ENCODE measurements at places on chromosomes 7 and 10. TPM values are rescaled to one million over a fixed set of nuclear protein-coding genes. Genes with fewer than 3 reads are reported as not detected.
A peak's percentile ranks its signal among the peaks of the same experiment; 100 is the strongest.

Gene TAS2R41
- not detected for total RNA-seq

Gene GRM3
- total RNA-seq = 3.4 TPM

Gene NKX2-3
- not detected for total RNA-seq

Gene CTTNBP2
- total RNA-seq = 12.5 TPM

GRCh38 chr7:112452102-112452888 lies 2.0 kb downstream of the IFRD1 start:
- DNase-seq = no peak
- H3K27me3 ChIP-seq = no peaks in the 10 kb centered on the region
- peak overlapping the region; percentile 100 for H3K4me3 ChIP-seq
- peaks cover 43% of the 10 kb centered on the region for H3K4me1 ChIP-seq
- no peaks in the 10 kb centered on the region for H3K36me3 ChIP-seq
- peak overlapping the region; percentile 99 for H3K27ac ChIP-seq

- H3K27me3 ChIP-seq = no peaks in the 10 kb centered on the region
- no peaks in the 10 kb centered on the region for H3K36me3 ChIP-seq
- H3K27ac ChIP-seq = no peak overlapping the region
- no peak for DNase-seq
Measured at GRCh38 chr7:96598421-96598820, 111.2 kb downstream of the SEM1 start.

DNA sequence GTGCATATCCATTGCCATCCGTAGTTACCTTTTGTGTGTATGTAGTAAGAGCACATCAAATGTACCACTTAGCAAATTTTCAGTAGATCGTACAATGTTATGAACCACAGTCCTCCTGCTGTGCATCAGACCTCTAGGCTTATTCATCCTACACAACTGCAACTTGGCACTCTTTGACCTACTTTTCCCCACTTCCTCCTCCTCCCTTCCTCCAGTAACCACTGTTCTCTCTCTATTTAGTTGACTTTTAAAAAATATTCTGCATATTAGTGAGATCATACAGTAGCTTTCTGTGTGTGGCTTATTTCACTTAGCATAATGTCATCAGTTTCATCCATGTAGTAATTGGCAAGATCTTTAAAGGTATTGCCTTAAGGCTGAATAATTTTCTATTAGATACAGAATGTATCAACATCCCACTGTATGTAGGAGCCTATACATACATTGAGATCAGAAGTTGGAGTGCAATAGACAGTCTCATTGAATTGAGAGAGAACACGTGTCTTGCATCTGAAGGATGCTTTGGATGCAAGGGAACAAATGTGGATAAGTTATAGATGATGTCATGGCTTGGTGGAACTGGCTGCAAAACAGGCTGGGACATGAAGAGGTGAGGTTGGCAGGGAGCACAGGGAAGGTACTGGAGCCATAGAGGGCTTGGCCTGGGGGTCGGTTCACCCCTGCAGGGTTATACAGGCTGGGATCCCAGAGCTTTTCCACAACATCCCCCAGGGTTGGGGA lies 83.0 kb upstream of the FAM180A start:
- no peaks in the 10 kb centered on the region for H3K27me3 ChIP-seq
- H3K27ac ChIP-seq = no peak overlapping the region
- H3K36me3 ChIP-seq = no peaks in the 10 kb centered on the region
- no peak overlapping the region for H3K4me3 ChIP-seq
- no peak for DNase-seq

DNA sequence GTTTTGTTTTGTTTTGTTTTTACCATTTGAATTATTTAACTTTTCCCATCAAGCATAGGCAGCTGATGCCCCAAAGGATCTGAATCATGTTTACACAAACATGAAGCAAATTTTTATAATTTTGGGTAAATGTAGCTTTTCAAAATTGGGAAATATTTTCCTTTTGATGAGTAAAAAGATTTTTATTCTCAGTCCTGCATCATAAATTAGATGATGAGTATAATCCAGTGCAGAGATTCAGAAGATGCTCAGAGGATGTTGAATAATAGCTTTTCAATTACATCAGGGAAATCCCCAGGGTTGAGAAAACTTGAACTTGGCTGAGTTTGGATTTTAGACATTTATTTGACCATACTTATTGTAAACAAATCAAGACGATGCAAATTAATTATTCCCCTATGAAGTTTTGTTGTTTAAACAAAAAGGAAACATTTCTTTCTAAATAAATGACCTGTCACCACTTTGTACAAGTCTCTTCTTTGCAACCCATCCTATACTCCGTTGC lies 121.7 kb downstream of the FAM204A start:
- H3K4me1 ChIP-seq = peaks cover 16% of the 10 kb centered on the region
- H3K36me3 ChIP-seq = peaks cover 6% of the 10 kb centered on the region

DNA sequence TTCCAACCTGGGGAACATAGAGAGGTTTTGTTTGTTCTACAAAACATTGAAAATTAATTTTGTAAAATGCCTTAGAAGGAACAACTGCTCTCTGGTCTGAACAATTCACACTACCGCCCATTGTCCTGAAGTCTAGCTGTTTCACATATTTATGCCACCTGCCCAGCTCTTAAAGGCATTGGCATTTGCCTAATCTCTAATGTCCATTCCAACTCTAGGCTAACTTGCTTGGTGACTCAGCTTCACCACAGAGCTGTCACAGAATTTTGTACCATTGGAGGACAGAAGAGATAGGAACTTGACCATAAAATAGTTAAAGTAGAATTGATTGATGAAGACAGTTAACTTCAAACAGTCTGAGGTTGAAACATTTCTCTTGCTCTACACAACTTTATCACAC lies 53.5 kb upstream of the PPP1R17 start:
- H3K4me1 ChIP-seq = no peaks in the 10 kb centered on the region
- peaks cover 2% of the 10 kb centered on the region for H3K27me3 ChIP-seq
- H3K4me3 ChIP-seq = no peak overlapping the region
- no peak overlapping the region for H3K27ac ChIP-seq
- H3K36me3 ChIP-seq = no peaks in the 10 kb centered on the region

Data from neural crest cell (in vitro differentiated cells).